Stimulated activated CD8-positive, alpha-beta memory T cell treated with anti-CD3 and anti-CD28 coated beads, Interleukin-7, amount 100 ng/mL, for 48 hours (primary cell): ENCODE measurements at places on chromosomes 2 and 18.

GRCh38 chr2:133344849-133345248 lies 223.4 kb downstream of the NCKAP5 start:
- no peak for DNase-seq

- DNase-seq, result no peak
Measured at GRCh38 chr18:62437235-62438017, 85.4 kb upstream of the ZCCHC2 start.

GRCh38 chr2:108074150-108074549 lies 87.8 kb downstream of the SLC5A7 start:
- DNase-seq, result no peak

- DNase-seq, result no peak
Measured at GRCh38 chr2:96921561-96922319, 51.9 kb upstream of the SEMA4C start.

GRCh38 chr2:208049441-208049840 lies 24.1 kb upstream of the PLEKHM3 start:
- no peak for DNase-seq

DNA sequence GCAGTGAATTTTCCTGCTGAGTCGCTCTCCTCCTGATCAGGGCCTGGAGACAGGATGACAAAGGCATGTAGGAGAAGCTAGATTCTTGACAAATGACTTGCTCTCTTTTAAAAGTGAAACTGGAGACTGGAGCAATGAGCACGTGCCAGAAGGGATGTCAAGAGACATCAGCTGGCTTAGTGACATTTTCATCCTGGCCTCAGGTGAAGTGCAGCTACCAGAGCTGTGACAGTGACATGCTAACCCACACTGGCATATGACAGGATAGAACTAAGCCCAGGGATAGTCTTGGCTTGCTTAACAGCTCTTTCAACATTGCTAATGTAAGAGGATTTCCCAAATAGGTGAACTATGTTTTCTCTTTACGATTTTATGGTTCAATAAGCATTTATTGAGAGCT lies 757.5 kb upstream of the DDX18 start:
- no peak for DNase-seq

- DNase-seq, result no peak
Measured at GRCh38 chr18:58247363-58247834, 203.4 kb downstream of the NEDD4L start.

DNA sequence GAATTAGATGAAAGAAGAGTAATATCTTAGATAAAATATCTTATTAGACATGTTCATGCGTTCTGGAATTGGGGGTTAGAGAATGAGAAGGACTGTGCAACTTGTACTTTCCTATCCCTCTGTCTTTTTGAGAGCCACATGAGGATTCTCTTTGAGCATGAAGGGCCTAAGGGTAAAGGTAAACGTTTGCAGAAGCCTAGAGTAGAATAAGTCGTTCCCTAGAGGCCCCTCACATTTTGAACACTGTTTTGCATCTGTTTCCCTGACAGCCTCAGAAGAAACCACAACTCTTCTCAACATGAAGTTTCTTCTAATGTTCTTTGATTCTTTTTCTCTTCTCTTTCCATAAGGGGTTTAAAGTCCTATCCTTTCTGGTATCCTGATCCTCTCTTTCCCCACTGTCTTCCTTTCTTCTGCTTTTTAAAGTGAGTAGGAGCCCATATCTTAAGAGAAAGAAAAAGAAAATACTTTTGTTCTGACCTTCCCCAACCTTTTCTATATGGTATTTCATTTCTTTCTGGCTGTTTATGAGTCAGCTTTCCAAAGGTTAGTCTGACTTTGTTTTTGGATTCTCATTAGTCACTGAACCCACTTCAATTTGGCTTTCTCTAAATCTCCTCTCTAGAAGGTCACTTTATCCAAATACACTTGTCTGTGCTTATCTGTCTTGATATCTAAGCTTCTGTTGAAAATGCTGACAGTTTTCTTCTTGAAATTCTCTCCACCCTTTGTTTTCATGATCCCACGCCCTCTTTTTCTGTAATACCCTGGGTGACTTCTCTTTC lies 34.8 kb downstream of the PPP1R1C start:
- DNase-seq, result no peak

DNA sequence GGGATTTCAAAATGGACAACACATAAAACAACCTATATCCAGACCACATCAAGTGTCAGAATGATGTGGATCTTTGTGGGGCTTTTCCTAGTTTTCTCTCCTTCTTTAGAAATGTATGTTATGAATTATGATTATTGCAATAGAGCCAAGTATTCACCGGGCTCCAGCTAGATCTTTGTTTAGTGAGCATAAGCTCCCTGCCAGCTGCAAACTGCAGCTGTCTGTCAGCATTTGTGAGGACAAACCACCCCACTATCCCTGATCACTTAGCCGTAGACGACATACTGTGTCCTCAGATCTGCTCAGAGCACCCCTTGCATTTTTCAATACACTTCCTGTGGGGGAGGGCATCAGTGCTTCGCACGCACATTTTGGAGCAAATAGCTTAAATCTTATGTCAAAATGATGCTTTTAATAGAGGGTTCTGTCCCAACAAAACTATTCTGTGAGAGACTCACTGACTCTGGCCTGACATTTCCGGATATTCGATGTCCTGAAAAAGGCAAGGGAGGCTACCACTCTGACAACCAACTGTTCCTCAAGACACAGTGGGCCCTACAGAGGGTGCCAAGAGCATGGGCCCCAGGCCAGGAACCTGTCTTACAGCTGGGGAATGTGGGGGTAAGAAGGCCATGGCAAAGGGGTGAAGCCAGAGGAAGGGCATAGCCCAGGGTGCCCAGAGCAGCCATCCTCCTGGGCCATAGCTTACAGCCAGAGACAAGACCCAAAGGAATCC lies 346.0 kb downstream of the ARHGAP15 start:
- DNase-seq, result no peak
